ENCODE measurements at places on chromosomes 6 and 20.

- no peak for DNase-seq
Measured at GRCh38 chr6:147486683-147487082, 21.8 kb upstream of the SAMD5 start.

DNA sequence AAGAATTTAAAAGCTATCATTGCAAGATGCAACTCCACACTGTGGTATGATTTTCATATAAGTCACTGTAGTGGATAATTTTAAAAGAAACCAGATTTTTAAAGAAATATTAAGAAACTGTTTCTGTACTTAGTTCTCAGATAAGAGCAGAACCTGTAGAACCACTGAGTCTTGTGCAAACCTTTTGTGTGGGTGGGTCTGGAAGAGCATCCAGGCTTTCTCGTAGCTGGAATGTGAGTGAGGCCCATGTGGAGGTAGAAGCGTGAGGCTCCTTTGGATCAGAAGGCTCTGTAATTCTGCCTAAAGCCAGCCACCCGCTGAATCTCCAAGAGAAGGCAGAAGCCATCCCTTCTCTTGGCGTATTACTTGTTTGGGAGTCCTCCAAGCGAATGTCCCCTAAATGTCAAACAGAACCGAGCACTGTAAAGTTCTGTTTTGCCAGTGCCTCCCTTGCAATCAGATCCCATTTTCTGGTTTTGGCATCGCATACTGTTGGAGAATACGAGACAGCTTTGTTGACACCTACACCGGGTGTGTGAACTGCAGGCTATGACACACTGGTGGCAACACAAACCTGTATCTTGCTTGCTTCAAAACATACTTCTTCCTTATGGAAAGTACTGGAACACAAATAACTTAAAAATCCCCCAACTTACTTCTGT is 188.7 kb downstream of the FOXC1 start:
- no peak for DNase-seq

DNA sequence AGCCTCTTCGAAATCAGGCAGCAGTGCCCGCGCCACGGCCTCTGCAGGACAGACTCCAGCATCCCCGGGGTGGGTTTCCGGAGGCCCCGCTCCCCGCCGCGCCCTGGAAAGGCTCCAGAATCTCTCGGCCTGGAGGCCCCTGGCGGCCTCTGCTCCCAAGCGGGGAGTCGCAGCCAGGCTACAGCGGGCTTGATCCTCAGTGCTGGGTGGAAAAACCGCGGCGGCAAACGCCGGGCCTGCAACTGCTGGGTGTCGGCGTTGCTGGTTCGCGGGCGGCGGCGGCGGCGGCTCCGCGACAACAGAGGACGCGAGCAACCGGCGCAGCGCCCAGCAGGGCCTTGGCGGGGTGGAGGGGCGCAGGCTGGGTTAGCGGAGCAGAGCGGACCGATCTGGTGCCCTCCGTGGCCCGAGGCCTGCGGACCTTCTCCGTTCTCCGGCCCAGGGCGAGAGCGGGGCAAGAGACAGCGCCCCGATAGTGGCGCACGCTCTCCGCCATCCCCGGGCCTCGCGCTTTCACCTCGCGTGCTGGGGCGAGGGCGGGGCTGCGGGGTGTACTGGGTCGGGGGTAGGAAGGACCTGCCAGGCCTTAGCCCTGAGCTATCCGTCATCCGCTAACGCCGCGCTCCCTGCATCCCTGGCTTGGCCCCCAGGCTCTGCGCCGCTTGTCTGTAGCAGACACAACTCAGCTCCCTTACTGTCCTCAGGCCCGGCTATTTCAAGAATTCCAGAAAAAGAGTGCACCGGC is 3.4 kb upstream of the ZNF292 start:
- DNase-seq, result peak; percentile 80

GRCh38 chr20:11849270-11849915 is 68.3 kb upstream of the BTBD3 start:
- no peak for DNase-seq

- no peak for DNase-seq
Measured at GRCh38 chr6:90005048-90005827, 111.0 kb downstream of the GJA10 start.

DNA sequence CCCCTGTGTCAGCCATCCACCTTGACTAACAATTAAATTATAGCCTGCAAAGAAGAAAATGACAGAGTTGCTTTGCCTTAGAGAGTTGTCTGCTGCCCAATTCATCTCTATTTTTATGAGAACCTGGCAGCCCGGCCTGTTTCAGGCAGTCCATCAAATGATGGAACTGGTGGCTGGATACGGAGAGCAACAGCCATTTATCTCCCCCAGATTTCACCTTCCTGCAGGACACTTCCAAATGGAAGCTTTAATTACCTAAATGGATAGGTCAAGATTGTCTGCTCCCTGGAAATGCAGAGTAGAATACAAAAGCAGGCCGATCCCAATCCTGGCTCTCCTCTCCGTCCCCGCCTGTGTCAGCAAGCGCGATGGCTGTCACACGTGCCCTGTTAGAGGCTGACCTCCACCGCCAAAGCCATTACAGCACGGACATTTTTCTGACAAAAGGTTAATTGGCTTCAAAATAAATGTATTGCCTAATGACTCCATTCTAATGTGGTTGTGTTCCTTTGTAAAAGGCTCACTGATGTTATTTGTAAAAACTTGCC is 86.7 kb downstream of the PACRG start:
- no peak for DNase-seq

All from natural killer cell treated with Interleukin-12 subunit alpha and Interleukin-12 subunit beta and Interleukin-15 and Interleukin-18, amount 100 ng/mL, for 72 hours (primary cell).